NCI-H2227 treated with DMSO at 0.1 percent for 48 hours (cell line): ENCODE measurements at places on chromosomes 6 and 20.
A peak's percentile ranks its signal among the peaks of the same experiment; 100 is the strongest.

GRCh38 chr6:142913511-142914047 is 31.4 kb downstream of the HIVEP2 start:
- no peak for DNase-seq

GRCh38 chr20:3818155-3819151 is 1.9 kb upstream of the AP5S1 start:
- DNase-seq, result peak; percentile 34

DNA sequence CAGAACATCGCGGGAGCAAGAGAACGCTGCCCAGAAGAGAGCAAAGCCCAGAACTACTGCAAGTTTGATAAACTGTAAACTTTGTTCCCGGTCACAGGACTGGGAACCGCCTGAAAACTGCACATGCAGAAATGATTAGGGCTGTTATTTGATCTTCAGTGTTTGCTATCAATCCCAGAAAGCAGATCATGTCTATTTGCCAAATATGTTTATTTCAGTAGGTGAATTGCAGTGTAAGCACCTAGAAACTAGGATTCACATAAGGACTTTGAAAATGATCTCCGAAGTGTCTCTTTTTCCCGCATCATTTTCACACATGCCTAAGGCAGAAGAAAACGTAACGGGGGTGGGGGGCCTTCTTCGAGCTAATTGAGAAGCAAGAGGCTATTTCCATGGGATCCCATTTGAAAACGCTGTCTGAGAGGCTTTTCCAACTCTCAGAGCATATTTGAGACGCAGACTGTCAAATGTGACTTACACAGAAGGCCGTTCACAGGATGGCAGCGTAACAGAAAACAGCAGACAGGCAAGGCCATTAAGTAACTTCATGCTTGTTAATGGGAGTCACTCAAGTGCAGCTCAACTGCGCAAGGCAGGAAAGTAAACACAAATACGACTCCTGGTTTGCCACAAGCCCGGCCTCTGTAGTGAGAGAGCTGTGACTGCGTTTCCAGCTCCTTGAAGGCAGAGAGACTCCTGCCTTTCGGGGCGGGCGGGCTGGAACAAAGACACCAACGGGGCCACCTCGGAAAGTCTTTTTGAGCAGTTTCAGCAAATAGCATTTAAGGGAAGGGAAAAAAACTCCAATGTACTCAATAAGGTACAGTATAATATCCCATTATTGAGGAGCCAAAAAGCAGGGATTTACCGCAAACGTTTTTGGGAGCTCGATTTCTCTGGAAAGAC is 144.7 kb upstream of the ZNF217 start:
- peak; percentile 87 for DNase-seq

- DNase-seq, result no peak
Measured at GRCh38 chr20:11502061-11502460, 415.6 kb upstream of the BTBD3 start.

DNA sequence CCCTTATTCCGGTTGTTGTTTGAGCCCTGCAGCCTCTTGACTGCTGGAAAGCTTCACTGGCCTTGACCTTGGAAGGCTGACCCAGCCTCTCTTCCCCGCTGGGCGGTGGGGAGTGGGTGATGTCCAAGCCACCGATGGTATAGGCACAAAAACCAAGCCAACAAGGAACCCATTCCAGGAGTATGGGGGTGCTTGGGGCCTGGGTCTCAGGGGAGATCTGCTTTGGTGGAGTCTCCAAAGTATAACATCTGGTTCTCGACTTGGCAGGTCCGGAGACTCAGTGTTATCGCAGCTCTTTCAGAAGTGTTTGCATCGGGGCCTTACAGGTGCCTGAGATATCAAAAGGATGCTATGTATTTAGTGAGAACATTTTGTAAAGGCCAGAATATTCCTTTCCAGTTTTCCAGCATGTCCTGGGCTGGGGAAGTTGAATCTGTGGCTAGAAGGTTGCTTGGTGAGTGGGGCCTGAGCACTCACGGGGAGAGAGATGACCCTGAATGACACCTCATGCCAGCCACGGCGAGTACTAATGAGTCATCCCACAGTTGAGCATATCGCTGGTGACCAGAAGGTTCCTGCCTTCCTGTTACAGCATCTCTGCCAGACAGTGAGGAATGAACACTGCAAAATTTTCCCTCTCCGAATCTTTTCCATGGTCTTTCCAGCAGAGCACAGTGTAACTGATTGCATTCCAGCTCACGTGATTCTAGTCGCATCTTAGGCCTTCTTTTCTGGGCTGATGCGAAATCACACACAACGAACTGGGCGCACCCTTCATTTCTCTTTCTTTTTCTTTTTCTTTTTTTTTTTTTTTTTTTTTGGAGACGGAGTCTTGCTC is 133.9 kb downstream of the ZDHHC14 start:
- DNase-seq, result no peak

DNA sequence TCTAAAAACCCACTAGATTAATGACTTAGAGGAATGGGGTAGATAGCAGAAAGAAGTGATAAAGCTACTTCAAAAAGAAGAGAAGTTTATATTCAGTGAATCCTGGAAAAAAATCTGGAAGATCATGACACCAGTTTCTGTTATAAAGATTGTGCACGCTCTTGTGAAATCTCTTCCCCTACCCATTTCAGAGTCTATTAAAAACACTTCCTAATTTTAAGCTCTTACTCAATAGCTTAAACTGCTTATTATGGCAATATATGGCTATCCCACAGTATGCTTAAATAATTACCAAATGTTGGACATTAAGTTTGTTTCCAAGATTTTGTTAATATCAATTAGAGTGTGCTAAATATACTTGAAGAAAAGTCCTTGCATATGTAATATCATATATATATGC is 585.3 kb upstream of the MAN1A1 start:
- no peak for DNase-seq

DNA sequence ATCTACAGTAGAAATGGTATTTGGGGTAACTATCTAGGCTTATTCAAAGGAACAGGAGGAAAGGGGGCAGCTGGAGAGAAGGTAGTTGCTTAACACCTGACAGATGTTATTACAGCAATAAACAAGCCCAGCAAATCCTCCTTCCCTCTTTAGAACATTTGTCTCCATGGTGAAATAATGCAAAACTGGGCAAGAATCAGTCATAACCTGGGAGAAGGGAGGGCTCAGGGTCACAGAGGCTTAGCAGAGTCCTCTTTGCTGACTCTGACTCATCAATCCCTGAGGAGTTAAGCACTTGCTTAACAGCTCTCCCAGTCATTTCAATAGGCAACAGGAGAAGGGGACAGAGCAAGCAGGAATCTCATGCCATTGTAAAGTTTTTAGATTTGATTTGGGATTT is 230.3 kb downstream of the IBTK start:
- DNase-seq, result no peak

- DNase-seq, result no peak
Measured at GRCh38 chr20:59177266-59178250, 13.9 kb downstream of the ZNF831 start.

DNA sequence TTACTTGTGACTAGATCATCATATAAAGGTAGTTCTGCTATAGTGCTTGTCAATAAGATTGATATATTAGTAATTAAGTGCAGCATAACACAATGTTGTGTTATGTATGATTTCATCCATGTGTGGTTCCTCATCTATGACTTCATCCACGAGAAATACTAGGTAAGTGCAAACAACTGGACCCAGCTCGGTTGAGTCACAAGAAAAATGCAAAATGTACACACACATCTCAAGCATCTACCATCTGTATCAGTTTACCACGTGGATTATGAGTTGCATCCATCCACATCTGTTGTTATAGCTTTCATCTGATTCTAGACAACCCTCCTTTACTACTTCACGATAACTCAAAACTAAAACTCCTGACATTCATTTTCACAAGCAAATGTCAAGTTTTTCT is 517.0 kb upstream of the CITED2 start:
- DNase-seq, result no peak

DNA sequence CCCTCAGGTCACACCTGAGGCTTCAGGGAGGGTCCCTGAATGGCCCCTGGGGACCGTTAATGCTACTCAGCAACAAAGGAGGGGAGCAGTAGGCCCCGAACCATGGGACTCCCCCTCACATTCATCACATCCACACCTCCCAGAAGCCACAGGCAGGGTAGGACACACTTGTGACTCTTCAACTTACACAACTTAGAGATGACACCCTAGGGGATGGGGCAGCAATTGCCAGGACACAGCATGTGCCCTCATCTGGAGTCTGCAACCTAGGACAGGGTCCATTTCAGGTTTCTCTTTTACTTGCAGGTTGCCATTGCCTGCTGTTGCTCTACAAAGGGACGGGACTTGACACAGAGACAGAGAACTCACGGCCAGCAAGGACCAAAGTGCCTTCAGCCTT is 770 bp downstream of the ULBP3 start:
- no peak for DNase-seq

GRCh38 chr6:14612016-14612980 is 494.7 kb downstream of the CD83 start:
- DNase-seq, result no peak

DNA sequence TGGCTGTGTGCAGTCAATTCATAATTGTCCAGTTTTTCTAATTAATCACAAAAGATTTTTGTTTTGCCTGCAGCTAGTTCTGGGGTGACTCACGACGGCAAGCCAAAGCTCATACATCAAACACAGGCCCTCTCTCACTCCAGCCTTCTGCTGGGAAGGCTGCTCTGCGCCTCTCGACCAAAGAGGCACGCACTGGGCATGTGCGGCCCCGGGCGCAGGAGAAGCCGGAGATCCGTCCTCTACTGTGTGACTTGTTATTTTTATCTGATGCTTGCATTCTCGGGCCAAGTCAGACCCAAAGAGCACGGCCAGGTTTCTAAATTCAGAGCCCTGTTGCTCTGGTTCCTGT is 98.5 kb downstream of the TFAP2A start:
- peak; percentile 11 for DNase-seq

DNA sequence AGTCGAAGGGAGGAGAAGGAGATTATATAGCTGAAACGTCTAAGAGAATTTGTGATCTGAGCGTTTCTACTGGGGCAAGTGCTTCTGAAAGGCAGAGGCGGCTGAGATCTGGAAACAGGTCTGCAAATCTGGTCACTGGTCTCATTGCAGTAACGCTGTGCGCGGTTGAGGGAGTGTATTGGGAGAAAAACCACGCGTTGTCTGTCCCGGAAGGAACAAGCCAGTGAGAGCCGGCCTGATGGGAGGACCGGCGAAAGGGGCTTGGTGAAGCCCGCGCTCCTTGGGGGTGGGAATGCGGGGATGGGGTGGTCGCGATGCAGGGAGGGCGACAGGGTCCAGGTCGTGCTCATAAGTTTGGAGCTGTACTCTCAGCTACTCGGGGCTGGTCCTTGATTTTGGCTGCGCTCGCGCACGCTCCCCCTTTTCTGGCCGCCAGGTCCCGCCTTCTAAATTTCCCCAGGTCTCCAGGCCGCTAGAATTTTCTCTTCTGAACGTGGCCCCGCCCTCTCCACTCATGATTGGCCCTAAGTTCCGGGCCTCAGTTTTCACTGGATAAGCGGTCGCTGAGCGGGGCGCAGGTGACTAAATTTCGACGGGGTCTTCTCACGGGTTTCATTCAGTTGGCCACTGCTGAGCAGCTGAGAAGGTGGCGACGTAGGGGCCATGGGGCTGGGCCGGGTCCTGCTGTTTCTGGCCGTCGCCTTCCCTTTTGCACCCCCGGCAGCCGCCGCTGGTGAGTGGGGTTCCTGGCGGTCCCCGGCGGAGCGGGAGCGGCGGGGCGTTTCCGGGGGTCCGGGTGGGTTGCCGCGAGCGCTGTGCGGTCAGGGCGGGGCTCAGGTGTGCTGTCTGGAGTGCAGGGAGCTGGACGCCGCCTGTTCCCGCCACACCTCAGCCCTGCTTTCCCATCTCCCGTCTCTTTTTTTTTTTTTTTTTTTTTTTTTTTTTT is at the start of gene MICB:
Gene MICB, plus strand, starts transcription at position 615 of the 946 bp plus-strand sequence. Its CDS starts 49 bp downstream, at position 664.
- peak; percentile 92 for DNase-seq

DNA sequence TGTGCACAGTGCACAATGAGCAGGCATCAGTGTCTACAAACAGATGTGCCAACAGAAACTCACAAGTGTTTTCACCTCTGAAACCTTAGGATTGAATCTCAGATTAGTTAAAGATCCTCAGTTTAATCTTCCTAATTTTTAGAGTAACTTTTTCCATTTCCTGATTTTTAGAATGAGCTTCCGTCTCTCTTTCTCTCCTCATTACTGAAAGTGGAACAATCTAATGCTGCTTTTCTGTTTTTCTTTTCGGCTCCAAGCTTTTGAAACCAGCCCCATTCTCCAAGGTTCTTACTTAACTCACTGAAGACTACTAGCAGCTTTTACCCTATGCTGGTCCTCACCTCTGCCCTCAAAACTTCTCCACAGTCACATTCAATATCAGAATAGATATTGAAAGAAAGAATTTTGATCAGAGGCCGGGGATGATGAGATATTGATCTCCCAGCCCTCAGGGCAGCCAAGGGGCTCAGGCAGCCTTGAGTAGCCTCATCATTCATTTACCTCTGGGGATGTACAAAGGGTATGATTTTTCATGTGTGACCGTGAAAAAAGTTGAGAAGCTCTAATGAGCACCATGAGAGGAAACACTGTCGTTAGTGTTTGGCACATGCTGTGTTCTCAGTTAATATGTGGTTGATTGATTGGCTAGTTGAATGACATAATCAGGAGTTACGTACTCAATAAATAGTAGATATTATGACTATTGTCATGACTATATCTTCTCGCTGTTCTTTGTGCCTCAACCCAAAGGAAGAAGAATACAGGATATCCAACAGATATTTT is 11.9 kb upstream of the STK38 start:
- no peak for DNase-seq

GRCh38 chr6:149608381-149608982 is 40.0 kb downstream of the KATNA1 start:
- DNase-seq, result no peak

- no peak for DNase-seq
Measured at GRCh38 chr6:17687136-17687535, 19.6 kb downstream of the NUP153 start.

GRCh38 chr6:27092316-27092692 is 155.2 kb upstream of the PRSS16 start:
- no peak for DNase-seq

DNA sequence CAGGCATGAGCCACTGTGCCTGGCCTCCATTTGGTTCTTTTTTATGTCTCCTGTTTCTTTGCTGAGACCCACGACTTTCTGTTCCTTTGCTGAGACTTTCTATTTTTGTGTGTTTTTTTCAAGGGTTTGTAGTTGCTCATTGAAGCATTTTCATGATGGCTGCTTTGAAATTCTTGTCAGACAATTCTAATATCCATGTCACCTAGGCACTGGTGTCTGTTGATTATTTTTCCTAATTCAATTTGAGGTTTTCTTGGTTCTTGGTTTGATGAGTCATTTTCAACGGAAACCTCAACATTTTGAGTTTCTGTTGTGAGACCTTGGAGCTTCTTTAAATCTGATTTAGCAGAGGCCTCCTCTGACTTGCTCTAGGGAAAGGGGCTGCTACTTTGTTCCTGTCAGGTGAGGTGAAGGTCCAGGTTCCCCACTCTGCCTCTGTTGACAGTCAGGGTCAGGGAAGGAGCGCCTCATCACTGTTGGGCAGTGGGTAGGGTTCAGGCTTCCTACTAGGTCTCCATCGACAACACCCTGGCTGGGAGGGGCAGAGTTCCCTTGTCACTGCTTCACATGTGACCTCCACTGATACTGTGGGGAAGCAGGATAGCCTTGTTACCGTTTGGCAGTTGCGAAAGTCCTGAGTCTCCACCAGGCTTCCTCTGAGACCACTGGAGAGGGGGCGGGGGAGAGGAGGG is 67.2 kb upstream of the RNF24 start:
- DNase-seq, result no peak

- no peak for DNase-seq
Measured at GRCh38 chr6:116389357-116389756, 18.6 kb downstream of the DSE start.
